ENCODE measurements at places on chromosomes 1 and 21.

DNA sequence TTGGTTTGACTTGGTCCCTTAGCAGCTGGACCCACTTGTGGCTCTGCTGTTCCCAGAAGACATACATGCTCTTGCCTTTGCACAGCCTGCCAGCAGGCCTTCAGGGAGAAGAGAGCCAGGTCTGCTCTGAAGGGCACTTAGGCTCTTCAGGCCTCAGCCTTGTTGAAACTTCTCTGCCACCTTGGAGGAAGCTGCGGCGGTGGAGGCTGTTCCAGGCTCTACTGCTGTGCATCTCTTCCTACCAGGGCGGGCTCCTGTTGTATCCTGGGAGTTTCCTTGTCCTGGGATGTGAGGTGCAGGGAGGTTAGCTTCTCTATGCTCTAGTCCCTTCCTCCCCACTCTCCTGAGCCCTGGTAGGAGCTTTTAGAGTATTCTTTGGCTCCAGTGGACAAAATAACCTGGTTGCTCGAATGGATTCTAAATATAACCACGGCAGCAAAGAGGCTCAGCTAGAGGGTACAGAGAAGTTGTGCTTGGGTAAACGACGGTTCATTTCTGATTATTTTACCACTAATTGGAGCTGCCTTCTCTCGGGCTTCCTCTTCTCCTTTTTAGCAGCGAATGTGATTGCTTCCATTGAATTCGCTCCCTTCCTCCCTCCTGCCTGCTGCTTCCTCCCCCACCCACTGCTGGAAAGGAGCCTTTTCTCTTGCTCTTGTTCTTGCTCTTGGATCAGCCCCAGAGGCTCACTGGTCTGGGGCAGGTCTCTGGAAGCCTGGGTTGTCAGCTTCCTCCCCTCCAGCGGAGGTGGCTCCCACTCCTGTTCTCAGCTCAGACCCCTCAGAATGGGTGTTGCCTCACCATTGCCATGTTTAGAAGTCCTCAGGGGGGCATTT, 126.6 kb upstream of the CACNA1E start:
- DNase-seq = no peak

GRCh38 chr1:18580691-18581419, 49.8 kb upstream of the PAX7 start:
- peak; percentile 84 for DNase-seq

DNA sequence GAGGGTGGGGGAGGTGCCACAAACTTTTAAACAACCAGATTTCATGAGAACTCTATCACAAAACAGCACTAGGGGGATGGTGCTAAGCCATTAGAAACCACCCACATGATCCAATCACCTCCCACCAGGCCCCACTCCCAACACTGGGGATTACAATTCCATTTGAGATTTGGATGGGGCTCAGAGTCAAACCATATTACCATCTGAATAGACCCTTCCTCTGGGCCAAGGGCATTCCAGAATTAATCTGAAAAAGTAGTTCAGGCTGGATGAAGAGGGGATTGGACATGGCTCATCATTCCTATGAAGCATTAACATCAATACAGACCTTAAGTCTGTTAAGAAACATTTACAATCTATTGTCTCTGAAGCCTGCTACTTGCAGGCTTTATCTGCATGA, 149.9 kb upstream of the DNAH14 start:
- DNase-seq = no peak

DNA sequence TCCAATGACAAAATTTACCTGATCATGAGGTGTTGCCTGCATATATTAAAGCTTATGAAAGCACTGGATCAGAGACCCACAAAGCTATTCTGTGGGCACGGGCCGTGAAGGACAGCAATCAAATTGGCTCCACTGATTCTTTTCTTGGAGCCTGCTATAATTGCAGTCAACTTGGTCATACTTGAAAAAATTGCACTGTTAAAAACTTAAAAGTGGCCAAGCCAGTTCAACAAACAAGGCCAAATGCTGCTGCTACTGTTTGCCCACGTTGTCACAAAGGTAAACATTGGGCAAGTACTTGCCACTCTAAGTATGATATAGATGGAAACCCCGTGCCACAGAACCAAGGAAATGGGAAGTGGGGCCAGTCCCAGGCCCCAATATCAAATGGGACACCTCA, 37.8 kb downstream of the CYP4A11 start:
- DNase-seq = no peak

GRCh38 chr1:223835754-223836153, 10.0 kb downstream of the TP53BP2 start:
- DNase-seq = no peak

GRCh38 chr1:239723776-239724367, 337.5 kb downstream of the CHRM3 start:
- DNase-seq = no peak

DNA sequence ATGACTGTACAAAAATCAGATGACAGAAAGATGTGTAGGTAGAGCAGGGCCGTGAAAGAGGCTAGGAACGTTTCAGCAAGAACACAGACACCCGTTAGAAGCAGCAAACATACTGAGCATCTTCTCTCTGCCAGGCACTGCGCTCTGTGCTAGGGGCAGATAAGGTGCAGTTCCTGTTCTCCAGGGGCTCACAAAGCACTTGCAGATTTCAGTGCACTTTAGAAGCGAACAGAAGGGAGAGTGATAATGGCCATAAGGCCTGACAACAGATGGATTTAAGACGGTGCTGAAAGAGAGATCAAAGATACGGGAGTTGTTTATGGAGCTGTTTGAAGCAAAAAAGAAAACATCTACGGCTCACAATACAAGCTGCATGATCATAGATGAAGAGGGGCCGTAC, 200.3 kb upstream of the FOXD3 start:
- DNase-seq = no peak

DNA sequence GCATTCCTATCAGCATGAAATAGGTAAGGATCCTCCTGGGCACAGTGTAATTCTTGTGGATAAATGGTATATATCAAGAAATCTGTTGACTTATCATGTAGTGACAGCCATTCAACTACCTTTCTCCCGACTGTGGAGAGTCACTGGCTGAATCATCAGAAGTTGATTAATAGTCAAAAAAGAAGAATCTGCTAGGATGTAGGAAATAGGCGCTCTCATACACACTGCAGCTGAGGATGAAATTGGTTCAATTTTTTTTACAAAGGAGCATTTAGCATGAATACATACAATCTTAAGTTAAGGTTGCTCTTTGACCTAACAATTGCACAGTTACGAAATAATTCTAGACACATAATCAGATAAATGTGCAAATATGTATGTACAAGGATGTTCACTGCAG, 486.8 kb downstream of the ADGRL2 start:
- no peak for DNase-seq
